GM12878 (cell line): ENCODE measurements at places on chromosomes 6 and 20. TPM values are rescaled to one million over a fixed set of nuclear protein-coding genes. Genes with fewer than 3 reads are reported as not detected.

The PRICKLE4 gene
- polyA plus RNA-seq = 0.35 TPM in 1 of 2 replicates, not detected in the other

DNA sequence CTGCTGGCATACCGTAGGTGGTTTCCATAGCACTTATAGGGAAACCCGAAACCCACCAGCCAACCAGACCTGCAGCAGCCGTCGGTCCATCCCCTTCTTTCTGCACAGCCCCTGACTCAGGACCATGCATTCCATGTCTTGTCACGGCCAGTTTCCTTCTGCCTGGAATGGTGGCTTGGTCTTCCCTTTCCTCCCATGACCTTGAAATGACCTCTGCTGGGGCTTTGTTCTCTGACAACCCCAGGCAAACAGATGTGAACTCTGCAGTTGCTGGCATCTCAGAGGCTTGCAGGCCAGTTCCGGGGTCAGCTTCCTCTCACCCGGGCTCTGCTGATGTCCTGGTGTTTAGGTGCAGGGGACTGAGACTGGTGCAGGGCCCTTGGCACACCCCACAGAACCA, 250.8 kb downstream of the SMOC2 start:
- DNase-seq = no peak

The ZSCAN16 gene
- 10.7 and 11.2 TPM in 2 replicates for polyA plus RNA-seq

DNA sequence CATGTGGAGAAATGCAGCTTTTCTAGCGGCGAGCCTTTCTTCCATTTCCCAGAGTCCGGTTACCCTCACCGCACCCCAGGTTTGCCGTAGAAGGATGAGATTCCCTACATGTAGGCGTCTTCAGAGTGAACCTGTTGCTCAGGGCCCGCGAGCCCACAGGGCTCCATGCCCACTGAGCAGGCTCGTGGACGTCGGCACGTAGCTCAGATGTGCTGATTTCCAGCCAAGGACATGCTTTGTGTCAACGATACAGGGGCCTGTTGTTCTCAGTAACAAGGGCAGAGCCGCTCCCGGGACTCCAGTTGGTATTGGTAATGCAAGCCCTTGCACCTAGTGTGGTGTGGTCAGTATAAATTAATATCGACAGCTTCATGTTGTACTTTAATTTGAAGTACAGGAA, 159.6 kb downstream of the MTHFD1L start:
- no peak for DNase-seq

DNA sequence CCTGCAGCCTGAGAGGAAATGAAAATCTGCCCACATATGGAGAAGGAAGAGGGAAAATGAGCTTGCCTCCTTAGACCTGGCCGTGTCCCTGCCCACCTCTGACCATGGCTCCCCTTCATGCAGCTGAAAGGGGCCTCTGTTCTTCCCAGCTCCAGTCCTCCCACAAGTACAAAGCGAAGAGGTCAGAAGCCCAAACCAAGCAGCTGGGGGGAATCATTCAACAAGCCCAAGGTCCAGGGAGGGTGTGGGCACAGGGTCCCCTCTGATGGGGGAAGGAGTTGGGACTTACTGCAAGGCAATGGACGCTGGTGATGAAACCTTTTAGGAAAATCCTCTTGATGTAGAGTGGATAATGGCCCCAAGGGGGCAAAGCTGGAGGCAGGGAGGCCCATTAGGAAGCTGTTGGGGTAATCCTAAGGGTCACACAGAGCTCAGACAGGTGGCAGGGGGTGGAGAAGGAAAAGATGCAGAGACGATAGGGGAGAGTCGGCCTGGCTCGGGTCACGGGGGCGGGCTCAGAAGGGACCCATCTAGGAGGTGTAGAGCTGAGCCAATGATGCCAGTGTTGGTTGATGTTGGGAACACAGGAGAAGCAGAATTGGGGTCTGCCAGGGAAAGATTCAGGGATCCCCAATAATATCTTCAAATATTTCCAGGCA, 16.1 kb upstream of the GRM4 start:
- no peak for DNase-seq

The MCUR1 gene
- 18.1 and 36.1 TPM in 2 replicates for polyA plus RNA-seq

- no peak for DNase-seq
Observed at GRCh38 chr20:37723668-37724067, 29.8 kb downstream of the CTNNBL1 start.

The LY6G6C gene
- not detected in 2 replicates for polyA plus RNA-seq

GRCh38 chr6:28240471-28240870, 11.6 kb downstream of the ZKSCAN4 start:
- DNase-seq = no peak

DNA sequence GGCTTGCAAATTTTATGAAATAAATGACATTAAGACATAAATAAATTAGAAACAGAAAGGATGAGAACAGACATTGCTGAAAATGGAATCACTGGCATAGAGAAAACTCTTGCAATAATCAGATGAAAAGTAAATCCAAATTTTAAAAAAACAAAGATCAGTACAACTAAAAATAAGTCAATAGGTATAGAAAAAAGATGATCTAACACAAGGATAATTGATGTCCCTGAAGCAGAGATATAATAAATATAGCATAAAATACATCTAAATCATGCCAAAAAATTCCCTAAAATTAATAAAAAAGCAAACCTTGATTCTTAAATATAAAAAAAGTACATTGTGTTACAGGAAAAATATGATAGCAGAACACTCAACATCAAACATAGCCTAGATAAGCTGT, 379.6 kb downstream of the SYNE1 start:
- no peak for DNase-seq

The STMN3 gene
- polyA plus RNA-seq = 1.4 and 1.5 TPM in 2 replicates

DNA sequence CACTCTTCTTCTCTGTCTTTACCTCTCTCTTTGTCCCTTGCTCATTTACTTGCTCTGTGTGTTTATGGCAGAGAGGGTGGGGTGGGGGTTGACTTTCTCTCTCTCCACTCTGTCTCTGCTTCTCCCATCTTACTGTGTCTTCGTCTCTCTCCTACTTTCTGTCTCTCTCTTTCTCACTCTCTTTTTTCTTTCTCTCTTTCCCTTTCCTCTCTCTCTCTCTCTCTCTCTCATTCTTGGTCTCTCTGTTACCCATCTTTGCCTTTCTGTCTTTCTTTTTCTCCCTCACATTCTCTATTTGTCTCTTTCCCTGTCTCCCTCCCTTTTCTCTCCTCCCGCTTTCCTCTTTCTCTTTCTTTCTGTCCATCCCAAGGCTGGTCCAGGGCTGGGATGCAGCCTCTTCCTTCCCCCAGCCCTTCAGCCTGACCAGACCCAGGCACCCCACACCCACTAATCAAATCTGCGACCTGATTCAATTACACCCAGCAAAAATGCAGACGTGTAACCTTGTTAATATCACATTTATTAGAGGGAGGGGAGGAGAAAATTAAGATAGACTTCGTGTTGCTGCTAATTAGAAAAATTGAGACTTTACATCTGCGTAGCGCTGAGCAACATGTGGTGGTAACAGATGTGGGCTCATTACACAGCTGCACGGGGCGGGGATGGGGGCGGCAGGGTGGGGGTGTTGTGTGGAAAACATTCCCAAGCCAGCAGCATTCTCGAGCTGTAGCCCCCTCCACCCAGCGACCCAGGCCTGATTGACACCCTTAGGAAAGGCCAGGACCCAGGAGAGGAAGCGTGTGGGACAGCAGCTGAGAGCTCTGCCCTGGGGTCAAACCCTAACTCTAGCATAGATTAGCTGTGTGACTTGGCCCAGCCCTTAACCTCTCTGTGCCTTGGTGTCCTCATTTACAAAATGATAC, 124.9 kb upstream of the MAFB start:
- no peak for DNase-seq

The FOXS1 gene
- not detected in 2 replicates for polyA plus RNA-seq

DNA sequence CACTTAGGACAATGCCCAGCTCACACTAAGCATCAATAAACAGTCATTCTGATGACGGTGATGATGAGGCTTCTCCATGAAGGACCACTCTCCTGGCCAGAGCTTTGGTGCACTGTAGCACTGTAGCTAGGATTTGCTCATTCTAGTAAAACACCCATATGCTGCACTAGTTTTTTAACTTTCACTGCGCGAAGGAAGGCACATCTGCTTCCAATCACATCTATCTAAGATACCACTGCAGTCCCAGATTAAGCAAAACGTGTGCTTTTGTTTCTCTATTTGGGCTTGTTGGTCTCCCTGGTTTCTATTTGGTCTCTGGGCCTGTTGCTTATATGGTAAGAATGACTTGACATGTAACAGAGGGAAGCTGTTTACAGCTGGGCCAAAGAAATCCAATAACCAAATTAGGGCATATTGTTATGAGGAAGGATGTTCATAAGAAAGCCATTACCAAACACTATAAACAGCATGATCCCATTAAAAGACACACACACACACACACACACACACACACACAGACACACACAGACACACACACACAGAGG, 62.4 kb downstream of the FAM229B start:
- no peak for DNase-seq

DNA sequence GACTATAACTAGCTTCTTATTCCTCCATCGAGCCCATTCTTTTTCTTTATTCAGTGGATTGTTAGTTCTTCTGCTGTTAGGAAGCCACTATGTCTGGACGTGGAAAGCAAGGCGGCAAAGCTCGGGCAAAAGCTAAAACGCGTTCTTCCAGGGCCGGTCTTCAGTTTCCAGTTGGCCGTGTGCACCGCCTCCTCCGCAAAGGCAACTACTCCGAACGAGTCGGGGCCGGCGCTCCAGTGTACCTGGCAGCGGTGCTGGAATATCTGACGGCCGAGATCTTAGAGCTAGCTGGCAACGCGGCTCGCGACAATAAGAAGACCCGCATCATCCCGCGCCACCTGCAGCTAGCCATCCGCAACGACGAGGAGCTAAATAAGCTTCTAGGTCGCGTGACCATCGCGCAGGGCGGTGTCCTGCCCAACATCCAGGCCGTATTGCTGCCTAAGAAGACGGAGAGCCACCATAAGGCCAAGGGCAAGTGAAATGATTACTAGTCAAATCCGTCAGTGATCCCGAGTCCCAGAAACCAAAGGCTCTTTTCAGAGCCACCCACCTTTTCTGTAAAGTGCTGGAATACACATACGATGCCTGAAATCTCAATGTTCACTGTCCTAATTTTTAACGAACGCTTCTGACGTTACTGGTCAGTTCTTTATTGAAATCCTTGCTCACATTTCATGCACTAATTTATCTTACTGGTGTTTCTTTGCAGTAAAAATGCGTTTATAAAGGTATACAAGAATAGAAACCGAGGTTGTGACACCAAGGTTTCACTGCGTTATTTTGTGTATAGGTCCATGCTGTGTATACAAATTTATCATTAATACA, 129.9 kb downstream of the HFE start:
- no peak for DNase-seq

GRCh38 chr6:134543128-134543527, 225.2 kb upstream of the SGK1 start:
- no peak for DNase-seq

The RIPPLY2 gene
- not detected in 2 replicates for polyA plus RNA-seq

The DPPA5 gene
- polyA plus RNA-seq = not detected in 2 replicates

- DNase-seq = no peak
Observed at GRCh38 chr6:164346631-164347030, 932.1 kb downstream of the QKI start.

GRCh38 chr6:106247293-106247692, 78.3 kb downstream of the ATG5 start:
- peak; percentile 24 for DNase-seq

GRCh38 chr6:33013608-33014007, 4.2 kb upstream of the HLA-DOA start:
- DNase-seq = no peak

DNA sequence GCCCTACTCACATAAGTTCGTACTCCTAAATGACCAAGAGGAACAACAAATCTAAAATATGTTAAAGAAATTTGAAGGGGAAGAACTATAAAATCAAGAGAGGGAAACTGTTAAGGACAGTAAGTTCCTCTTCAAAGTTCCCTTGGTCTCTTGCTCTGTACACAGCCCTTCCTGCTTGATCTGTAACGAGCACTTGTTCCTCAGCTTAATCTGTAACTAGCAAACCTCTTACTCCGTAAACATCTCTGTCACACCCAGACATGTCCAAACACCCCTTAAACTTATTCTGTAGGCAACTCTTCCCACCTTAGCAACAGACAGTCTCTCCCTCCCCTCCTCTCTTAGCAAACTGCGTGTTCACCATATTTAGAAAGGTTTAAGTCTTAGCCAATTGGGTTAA, 29.9 kb downstream of the PLN start:
- DNase-seq = no peak

The ASF1A gene
- 92.9 and 103 TPM in 2 replicates for polyA plus RNA-seq

The PKHD1 gene
- polyA plus RNA-seq = 0.03 TPM in 1 of 2 replicates, not detected in the other

GRCh38 chr20:2132461-2132901, 30.9 kb downstream of the STK35 start:
- DNase-seq = no peak
